Renal cortex interstitium (tissue), 15 donors: ENCODE measurements at places on chromosomes 11 and 22. TPM values are rescaled to one million over a fixed set of nuclear protein-coding genes. Genes with fewer than 3 reads are reported as not detected.

CCDC116 gene
- polyA plus RNA-seq, result 0.69 TPM

TP53AIP1 gene
- 1.4 TPM for polyA plus RNA-seq

SYT7 gene
- 10.3 TPM for polyA plus RNA-seq

OR51V1 gene
- polyA plus RNA-seq, result not detected

BATF2 gene
- 3.0 TPM for polyA plus RNA-seq

DDX25 gene
- 6.0 TPM for polyA plus RNA-seq

OR10D3 gene
- polyA plus RNA-seq, result not detected

PPP1CA gene
- 149 TPM for polyA plus RNA-seq

NEAT1 gene
- 117 TPM for polyA plus RNA-seq

MTA2 gene
- polyA plus RNA-seq, result 105 TPM

AIFM3 gene
- 0.96 TPM for polyA plus RNA-seq

SRPRA gene
- polyA plus RNA-seq, result 78.8 TPM

ARRB1 gene
- polyA plus RNA-seq, result 28.6 TPM

RIMBP3C gene
- 0.30 TPM for polyA plus RNA-seq

MYBPC3 gene
- 0.08 TPM for polyA plus RNA-seq

OR52I2 gene
- polyA plus RNA-seq, result not detected

BARX2 gene
- polyA plus RNA-seq, result 1.5 TPM

SCGB1D2 gene
- 2.3 TPM for polyA plus RNA-seq

ABCC8 gene
- 2.7 TPM for polyA plus RNA-seq

SLC37A2 gene
- 0.95 TPM for polyA plus RNA-seq

TH gene
- 0.73 TPM for polyA plus RNA-seq

C11orf58 gene
- polyA plus RNA-seq, result 400 TPM

APOA1 gene
- polyA plus RNA-seq, result 94.7 TPM

CBL gene
- polyA plus RNA-seq, result 16.6 TPM

CDKN1C gene
- 150 TPM for polyA plus RNA-seq

KRTAP5-3 gene
- polyA plus RNA-seq, result not detected

OR52N4 gene
- polyA plus RNA-seq, result not detected

MRPL23 gene
- polyA plus RNA-seq, result 48.7 TPM

SYT9 gene
- polyA plus RNA-seq, result 4.4 TPM

C22orf31 gene
- polyA plus RNA-seq, result 1.3 TPM

GLB1L3 gene
- polyA plus RNA-seq, result 2.1 TPM

OR51E2 gene
- 0.91 TPM for polyA plus RNA-seq

IL17REL gene
- polyA plus RNA-seq, result 0.06 TPM

CCDC73 gene
- 0.36 TPM for polyA plus RNA-seq

CNTF gene
- polyA plus RNA-seq, result 1.6 TPM

USP47 gene
- polyA plus RNA-seq, result 91.5 TPM

RAC2 gene
- 6.3 TPM for polyA plus RNA-seq

TIGD3 gene
- 0.56 TPM for polyA plus RNA-seq

APOBEC3C gene
- 10.6 TPM for polyA plus RNA-seq

BMAL1 gene
- 12.1 TPM for polyA plus RNA-seq

NLRP10 gene
- polyA plus RNA-seq, result not detected

KDM4D gene
- polyA plus RNA-seq, result 2.0 TPM

PVALB gene
- 5.6 TPM for polyA plus RNA-seq

CARD16 gene
- 1.6 TPM for polyA plus RNA-seq

SCGB1A1 gene
- not detected for polyA plus RNA-seq

SHANK2 gene
- polyA plus RNA-seq, result 30.5 TPM

C11orf21 gene
- polyA plus RNA-seq, result 0.82 TPM

GLYATL2 gene
- polyA plus RNA-seq, result 2.1 TPM

MACROD1 gene
- 17.8 TPM for polyA plus RNA-seq

APOC3 gene
- 5.2 TPM for polyA plus RNA-seq

SYCE3 gene
- polyA plus RNA-seq, result 0.23 TPM

NXPE4 gene
- 0.07 TPM for polyA plus RNA-seq

LRRC74B gene
- 0.11 TPM for polyA plus RNA-seq

OR8G1 gene
- polyA plus RNA-seq, result not detected

MAJIN gene
- polyA plus RNA-seq, result 0.76 TPM

MOGAT2 gene
- 1.3 TPM for polyA plus RNA-seq

OR52A1 gene
- not detected for polyA plus RNA-seq

CATSPER1 gene
- polyA plus RNA-seq, result not detected
